ELF-1 (cell line): ENCODE measurements at places on chromosomes 3 and 15.

DNA sequence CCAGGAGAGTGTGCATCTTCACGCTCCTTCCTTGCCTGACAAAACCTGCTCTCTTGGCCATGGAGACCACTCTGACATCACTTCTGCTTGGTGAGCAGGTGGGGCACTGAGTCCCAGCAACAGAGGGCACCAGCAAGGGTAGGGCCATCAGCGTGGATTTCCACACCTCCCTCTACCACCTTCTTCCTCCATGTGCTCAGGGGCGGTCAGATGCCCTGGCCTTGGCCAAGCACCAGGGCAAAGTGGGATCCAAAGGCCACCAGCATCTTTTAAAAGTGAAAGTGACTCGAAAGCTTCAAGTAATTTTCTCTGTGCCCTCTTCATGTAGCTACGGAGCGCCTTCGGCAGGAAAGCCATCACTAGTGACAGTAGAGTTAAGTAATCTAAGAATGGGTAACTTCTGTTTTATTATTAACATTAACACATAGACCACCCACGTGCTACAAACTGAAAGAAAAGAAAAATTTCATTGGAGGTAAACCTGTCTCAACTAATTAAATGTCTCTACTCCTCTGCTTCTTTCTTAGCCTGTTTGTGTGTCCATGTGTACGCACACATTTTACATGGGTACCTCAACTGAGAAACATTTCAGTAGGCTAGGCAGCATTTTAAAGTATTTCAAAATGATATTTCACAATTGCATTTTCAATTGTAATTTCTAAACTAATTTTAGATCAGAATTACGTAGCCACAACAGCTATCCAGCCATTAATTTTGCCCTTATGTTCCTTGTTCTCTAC lies 57.9 kb downstream of the CHSY1 start:
- DNase-seq, result no peak

GRCh38 chr15:78855746-78856145 lies 16.9 kb upstream of the MORF4L1 start:
- no peak for DNase-seq

DNA sequence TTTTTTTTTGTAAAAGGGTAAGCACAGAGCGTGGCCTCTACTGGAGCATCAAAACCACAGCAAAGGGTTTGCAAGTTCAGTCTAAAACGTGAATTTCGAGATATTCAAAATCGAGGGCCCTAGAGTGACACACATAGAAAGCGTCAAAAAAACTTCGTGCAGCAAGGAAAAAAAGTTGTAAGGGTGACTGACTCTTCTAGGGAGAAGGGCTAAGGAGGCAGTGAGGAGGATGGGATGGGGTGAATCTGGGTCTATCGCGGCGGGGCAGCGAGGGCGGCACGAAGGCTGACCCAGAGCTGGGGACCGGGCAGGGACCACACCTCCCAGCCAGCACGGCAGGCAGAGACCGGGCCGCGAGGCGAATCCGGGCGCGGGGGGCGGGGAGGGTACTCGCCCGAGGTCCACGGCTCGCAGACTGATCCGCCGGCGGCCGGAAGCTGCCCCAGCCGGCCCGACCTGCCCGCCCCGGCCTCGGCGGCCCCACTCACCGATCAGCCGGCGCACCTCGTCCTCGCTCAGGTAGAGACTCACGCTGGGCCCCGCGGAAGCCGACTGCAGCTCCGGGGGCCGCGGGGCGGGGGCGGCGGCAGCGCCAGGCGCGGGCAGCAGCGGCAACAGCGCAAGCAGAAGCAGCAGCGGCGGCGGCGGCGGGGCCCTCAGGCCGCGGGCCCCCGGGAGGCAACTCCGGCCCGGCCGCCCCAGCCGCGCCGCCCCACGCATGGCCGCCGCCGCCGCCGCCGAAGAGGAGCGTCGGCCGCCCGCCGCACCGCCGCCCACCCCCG lies 533 bp downstream of the RYK start:
- peak; percentile 71 for DNase-seq

DNA sequence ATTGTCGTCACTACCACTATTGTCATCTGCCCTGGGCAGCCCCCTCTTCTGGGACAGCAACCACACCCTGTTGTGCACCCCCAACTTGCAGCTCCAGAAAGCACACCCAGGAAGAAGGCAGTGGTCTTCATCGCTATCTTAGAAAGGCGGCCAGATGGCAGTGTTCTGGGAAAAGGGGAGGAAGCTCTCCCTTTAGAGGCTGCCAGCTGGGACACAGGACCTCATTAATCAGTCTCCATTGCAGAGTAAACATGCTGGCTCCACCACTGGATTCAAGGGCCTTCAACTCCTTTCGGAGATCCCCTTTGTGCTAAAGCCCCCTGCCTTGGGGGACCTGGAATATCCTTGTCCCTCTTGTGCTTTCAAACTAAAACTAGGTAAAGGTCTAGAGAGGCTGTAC lies 199.3 kb upstream of the LINGO1 start:
- no peak for DNase-seq

DNA sequence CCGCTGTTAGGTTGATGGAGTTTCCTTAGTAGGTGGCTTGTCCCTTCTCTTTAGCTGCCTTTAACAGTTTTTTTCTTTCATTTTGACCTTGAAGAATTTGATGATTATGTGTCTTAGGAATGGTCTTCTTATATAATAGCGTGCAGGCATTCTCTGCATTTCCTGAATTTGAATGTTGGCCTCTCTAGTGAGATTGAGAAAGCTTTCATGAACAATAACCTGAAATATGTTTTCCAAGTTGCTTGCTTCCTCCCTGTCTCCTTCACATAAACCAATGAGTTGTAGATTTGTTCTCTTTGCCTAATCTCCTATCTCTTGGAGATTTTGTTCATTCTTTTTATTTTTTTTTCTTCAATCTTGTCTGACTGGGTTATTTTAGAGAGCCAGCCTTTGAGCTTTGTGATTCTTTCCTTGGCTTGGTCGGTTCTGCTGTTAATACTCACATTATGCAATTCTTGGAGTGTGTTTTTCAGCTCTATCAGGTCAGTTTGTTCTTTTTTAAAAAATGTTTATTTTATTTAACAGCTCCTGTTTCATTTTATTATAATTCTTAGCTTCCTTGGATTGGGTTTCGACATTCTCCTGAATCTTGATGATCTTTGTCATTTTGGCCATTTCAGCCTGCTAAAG lies 627.9 kb downstream of the SI start:
- no peak for DNase-seq

GRCh38 chr3:123338620-123339061 lies 110.2 kb downstream of the ADCY5 start:
- no peak for DNase-seq

- DNase-seq, result no peak
These were observed 853.7 kb downstream of the PLOD2 start for GRCh38 chr3:145307272-145307671.

GRCh38 chr3:28948685-28949084 lies 332.2 kb upstream of the RBMS3 start:
- DNase-seq, result no peak

DNA sequence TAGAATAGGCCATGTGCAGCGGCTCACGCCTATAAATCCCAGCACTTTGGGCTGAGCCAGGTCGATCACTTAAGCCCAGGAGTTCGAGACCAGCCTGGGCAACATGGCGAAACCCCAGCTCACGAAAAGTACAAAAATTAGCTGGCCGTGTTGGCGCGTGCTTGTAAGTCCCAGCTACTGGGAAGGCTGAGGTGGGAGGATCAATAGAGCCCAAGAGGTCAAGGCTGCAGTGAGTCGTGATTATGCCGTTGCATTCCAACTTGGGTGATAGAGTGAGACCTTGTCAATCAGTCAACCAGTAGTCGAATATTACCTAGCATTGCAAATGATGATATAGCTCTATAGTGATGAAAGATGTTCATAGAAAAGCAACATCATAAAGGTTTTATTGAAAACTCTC lies 51.9 kb downstream of the USP8 start:
- no peak for DNase-seq
